ENCODE measurements at places on chromosomes 6 and 20.

GRCh38 chr20:4465855-4466545 lies 255.7 kb upstream of the PRND start:
- DNase-seq: no peak

- no peak for DNase-seq
These were observed 10.0 kb upstream of the FAM110A start for GRCh38 chr20:823574-823902.

DNA sequence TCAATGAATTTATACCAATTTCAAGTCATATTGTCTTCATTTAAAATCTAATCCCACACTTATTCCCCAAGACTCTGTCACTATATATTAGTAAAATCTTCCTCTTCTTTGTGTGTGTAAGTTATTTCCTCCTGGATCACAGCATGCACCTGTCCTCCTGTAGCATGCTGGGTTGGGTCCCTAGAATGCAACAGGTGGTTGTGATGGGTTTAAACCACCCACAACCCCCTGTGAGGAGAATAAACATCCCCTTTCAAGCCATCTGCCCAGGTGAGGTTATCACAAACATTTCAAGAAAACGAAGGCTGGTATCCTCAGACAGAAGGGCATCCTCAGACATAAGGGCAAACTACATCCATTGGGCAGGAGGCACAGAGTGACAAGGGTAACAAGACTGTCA lies 26.4 kb downstream of the DZANK1 start:
- DNase-seq: no peak

DNA sequence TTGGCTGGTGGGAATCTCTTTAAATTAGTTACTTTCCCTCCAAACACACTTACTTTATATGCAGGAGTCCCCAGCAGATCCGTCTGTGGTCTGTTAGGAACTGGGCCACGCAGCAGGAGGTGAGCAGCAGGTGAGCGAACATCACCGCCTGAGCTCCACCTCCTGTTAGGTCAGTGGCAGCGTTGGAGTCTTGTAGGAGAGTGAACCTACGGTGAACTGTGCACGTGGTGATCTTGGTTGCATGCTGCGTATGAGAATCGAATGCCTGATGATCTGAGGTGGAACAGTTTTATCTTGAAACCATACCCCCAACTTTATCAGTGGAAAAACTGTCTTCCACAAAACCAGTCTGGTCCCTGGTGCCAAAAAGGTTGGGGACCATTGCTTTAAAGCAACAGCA lies 5.0 kb downstream of the SERPINB6 start:
- no peak for DNase-seq

DNA sequence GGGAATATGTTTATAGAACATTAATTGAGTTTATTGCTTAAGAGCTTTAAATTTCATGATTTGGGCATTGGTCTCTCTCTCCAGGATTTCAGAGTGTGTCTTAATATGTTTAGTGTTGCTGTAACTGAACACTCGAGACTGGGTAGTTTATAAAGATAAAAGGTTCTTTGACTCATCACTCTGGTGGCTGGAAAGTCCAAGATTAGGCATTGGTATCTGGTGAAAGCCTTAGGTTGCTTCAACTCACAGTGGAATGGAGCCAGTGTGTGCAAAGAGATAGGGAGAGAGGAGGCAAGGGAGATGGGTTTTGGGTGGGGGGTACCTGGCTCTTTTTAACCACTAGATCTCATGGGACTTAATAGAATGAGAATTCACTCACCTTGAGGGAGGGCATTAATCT lies 35.6 kb upstream of the DTNBP1 start:
- no peak for DNase-seq

- DNase-seq: no peak
These were observed 366.7 kb downstream of the SYNE1 start for GRCh38 chr6:152270301-152270925.

DNA sequence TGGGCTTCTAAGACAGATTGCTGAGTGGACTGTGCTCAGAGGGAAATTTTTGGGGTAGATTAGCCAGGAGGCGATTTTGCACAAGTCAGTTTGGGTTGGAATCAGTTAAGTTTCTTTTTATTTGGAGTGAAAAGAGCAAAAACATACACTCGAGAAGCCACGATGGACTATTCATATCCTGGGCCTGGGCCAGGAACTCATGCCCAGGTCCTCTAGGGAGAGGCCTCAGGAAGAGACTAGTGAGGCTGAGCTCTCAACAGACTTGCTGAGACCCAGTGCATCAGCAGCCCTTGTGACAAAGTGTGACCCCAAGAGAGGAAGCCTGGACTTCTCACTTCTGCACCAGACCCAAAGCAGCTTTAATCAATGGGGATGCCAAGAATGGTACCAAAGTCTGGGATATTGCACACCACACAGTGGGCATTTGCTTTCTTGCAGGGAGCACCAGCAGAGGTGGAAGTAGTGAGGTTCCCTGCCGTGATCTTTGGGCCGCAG lies 61.6 kb upstream of the MAFB start:
- DNase-seq: no peak

DNA sequence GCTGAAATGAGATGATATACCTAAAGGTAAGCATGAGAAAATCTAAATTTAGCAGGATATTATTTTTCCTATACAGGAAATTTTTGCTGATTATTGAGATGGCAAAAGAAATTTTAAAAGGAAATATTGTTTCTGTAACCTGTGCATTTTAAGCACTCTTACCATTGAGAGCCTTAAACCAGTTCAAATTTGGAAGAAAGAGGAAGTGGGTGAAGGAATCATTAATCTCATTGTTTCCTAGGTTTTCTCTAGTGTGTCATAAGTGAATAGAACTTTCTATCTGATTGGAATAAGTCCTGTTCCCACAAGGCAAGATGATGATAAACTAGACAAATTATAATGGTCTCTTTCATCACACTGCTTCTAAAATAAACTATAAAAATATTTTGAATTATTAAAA lies 22.4 kb upstream of the FKBP1C start:
- no peak for DNase-seq

GRCh38 chr6:17816921-17817611 lies 110.3 kb upstream of the NUP153 start:
- no peak for DNase-seq

DNA sequence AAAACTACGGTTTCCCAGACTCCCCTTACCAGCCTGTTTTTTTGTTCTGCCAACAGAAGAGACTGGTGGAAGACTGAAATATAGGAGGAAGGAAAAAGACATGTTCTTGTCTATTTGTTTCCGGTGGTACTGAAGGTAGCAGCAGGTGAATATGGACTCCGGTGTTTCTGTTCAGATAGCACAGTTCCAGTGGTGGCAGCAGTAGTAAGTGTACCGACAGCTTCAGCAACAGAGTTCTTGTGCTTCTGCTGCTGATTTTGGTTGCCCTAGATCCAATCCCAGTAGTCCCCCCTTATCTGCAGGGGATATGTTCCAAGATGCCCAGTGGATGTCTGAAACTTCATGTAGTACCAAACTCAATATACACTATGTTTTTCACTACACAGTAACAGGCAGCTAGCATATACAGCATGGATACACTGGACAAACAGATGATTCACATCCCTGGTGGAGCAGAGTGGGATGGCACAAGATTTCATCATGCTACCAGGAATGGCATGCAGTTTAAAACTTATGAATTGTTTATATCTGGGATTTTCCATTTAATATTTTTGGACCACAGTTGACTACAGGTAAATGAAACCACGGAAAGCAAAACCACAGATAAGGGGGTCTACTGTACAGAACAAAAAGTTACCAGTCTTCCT lies 301.8 kb downstream of the BTBD9 start:
- no peak for DNase-seq

- no peak for DNase-seq
These were observed 1.5 kb downstream of the LEMD2 start for GRCh38 chr6:33787346-33787953.

DNA sequence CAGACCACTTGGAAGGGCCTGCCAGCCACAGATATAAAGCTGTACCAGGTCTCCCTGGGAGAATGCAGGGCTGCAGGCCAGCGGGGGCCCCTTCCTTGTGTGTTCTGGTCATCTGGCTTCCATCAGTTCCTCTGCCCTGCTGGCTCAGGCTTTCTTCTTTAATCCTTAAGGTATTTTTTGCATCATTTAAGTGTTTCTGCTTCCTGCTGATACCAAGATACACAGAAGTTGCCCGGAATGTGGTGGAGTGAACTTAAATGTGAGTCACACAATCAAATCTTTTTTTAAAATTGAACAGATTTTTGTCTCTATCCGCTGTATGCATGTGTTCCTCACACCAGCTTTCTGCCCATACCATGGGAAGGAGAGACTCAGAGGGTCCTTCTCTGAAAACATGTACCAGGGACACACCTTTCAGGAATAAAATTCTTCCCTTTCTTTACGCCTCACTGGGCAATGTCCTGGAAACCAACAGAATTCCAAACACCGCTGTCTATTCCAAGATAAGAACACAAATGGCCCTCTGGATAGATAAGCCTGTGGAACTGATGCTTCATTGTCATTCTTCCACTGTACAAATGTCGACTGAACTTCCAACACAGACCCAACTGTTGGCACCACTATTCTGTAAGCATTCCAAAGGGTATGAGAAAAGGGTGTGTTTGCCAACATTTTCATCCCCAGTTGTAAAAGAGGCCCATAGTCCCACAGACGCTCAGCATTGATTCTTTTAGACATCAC lies 206.2 kb upstream of the MYLIP start:
- no peak for DNase-seq

DNA sequence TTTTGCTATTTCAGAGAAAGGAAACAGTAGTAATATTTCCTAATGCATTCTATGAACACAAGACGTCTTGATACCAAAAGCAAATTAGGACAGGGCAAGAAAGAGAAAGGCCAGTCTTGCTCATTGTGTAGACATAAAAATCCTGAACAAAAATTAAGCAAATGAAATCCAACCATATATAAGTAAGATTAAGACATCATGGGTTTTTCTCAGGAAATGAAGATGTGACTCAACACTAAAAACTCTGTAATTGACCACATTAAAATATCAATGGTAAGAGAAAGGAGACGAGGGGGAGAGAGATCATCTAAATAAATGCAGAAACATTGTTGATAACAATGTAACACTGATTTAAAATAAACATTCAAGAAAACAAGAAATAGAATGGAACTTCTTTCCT lies 205.4 kb downstream of the SOD2 start:
- DNase-seq: no peak

DNA sequence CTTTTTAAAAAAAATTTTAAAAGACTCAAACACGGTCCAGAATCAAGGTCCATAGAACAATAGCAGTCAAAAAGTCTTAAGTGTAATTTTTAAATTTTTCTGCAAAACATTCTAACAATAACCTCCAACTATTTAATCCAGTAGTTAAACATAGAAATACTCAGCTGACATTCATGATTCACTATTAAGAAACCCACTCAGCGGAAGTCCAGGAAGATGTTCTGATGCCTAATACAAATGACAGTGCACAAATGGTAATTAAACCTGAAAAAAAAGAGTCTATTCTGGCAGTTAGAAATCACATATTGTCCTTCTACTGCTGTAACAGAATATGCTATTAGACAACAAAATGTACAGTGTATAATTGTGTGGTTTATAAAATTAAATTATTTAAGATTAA lies 128.2 kb upstream of the BMP5 start:
- DNase-seq: no peak

- no peak for DNase-seq
These were observed 218.2 kb downstream of the ZDHHC14 start for GRCh38 chr6:157599191-157599590.

- DNase-seq: no peak
These were observed 1310.1 kb downstream of the EPHA7 start for GRCh38 chr6:92109256-92109655.

DNA sequence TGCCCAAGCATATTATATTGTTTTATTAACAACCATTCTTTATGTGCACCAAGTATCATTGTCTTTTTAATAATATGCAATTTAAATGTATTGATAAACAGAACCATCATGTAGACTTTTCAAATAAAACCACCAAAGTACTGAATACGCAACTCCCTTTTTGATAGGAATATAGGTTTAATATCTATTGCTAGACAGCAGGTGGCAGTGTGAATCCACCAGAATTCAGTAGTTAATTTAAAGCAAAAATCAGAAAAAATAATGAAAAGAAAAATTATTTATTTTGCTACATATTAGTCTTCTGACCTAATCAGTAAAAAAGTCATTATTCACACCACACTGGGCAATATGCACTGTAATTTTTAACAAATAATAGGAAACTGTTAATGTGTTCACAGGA lies 143.7 kb downstream of the KLHL32 start:
- DNase-seq: no peak

GRCh38 chr20:64003960-64004725 lies 23.2 kb downstream of the PRPF6 start:
- no peak for DNase-seq

DNA sequence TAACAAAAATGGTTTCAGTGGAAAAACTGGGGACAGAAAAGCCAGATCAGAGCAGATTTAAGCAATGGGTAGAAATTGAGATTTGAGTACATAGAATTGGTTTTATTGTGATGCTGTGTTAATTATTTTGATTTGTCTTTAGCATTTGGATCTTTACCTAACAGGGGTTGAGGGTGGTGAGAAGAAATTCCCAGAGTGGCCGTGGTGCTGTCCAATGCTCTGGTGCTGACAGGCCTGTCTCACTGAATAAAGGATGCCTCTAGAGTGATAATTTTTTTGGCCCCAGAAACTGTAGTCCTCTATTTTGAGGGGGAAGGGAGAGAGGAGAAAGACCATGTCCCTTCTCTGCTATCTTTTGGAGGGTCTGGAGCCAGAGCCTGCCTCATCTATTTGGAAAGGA lies 79.1 kb downstream of the LYRM2 start:
- DNase-seq: no peak

GRCh38 chr20:16115911-16116552 lies 457.2 kb downstream of the KIF16B start:
- DNase-seq: no peak

GRCh38 chr20:46332373-46333160 lies 24.3 kb upstream of the CDH22 start:
- no peak for DNase-seq

- no peak for DNase-seq
These were observed 84.7 kb upstream of the MRAP2 start for GRCh38 chr6:83948851-83949250.

GRCh38 chr6:34338811-34339210 lies 53.7 kb downstream of the NUDT3 start:
- DNase-seq: no peak

DNA sequence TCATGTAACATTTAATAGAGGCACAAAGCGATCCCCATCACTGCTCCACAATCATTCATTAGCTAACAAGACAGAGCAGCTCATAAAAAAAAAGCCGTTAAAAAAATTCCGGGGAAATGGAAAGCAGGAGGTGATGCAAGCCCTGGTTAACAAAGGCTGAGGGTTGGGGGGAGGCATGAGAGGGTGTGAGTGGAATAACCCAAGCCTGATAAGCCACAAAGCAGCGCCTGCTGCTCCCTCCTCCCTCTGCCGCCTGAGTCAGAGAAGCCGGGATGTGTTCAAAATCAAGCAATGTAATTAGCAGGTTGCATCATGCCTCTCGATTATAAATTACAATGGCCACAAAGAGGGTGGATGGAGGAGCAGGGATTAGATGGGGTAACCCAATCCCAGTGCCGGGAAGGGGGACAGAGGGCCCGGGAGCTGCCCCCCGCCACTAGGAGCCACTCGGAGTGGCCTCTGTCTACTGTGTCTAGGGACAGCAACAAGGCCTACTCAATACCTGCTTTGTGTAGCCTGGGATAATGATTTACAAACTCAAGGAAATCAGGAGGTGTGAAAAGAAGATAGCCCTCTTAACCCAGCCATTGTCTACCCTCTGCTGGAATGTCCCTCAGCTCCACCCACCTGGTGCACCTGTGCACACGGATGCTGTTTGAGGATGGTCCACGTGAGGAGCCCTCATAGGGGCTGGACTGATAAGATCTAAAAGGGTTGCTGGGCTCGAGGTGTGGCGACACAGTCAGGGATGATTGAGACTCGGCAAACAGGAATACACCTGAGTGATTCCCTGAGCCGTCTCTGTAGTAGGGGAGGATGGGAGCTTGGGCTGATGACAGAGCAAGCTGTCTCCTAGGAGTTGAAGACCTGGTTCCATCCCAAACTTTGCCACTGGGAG lies 156.9 kb downstream of the VEGFA start:
- no peak for DNase-seq

Data from T-cell (primary cell).